ENCODE measurements at places on chromosomes 1 and 21.

DNA sequence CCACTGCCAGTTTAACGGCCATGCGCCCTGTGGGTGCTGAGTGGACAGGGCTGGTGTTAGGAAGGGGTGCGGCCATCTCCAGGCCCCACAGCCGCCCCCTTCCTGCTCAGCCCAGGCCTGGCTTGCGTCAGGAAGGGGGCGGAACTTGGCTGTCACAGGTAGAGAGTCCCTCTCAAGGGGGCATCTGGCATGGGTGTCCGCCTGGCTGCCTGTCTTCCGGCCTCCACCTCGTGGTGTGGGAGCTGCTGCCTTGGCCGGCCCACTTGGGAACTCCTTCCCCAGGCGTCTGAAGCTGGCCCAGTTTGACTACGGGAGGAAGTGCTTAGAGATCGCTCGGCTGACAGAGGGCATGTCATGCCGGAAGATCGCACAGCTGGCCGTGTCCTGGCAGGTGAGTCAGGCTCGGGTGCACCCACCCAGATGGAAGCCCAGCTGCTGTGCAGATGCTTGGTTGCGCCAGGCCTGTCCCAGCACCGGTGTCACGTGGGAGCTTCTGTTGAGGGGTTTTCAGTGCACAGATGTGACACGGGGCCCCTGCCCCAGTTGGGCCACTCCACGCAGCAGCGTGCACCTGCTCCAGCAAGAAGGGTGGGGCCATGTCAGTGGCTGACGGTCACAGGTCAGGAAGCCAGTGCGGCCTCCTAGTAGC lies 9.1 kb upstream of the ATAD3B start:
- peak; percentile 51 for DNase-seq

DNA sequence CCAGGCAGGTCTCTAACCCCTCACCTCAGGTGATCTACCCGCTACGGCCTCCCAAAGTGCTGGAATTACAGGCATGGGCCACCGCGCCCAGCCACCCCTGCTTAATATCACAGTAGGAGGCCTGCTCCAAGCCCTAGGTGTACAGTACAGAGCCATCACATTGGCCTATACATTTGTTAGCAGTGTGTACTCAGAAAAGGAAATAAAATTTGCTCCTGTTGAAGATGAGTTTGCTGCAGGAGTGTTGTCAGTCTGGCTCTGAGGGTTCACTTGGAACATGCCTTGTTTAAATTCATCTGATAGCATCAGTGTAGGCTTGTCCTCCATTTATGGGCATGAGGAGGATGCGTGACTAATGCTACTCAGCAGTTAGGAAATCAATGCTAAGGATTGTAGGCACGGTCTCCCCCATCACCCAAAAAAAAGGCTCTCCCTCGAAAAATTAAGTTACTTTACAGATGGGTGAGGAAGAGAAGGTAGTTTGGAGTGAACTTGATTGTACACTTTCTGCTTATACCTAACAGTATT lies 4.6 kb upstream of the ENAH start:
- DNase-seq, result no peak

GRCh38 chr1:217193151-217193550 lies 437.7 kb downstream of the GPATCH2 start:
- DNase-seq, result no peak

GRCh38 chr1:37146071-37146470 lies 111.8 kb upstream of the GRIK3 start:
- no peak for DNase-seq

DNA sequence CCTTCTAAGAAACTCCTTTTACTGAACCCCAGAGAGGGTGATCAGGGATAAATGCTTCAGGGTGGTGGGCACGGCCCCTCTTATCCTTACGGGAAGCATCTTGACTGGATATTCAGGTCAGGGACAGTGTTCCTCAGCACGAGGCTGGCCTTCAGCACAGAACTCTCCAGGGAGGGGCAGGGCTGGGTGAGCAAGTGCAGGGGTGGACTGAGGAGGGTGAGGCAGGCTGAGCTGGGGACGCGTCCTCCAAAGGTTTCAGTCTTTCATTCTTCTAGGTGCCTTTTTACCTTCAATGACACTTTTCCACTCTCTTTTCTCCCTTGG lies 52.3 kb downstream of the RASSF5 start:
- no peak for DNase-seq

GRCh38 chr1:119631433-119632102 lies 16.5 kb downstream of the ZNF697 start:
- peak; percentile 90 for DNase-seq

- no peak for DNase-seq
These were observed 25.4 kb downstream of the ZNF362 start for GRCh38 chr1:33281554-33282303.

DNA sequence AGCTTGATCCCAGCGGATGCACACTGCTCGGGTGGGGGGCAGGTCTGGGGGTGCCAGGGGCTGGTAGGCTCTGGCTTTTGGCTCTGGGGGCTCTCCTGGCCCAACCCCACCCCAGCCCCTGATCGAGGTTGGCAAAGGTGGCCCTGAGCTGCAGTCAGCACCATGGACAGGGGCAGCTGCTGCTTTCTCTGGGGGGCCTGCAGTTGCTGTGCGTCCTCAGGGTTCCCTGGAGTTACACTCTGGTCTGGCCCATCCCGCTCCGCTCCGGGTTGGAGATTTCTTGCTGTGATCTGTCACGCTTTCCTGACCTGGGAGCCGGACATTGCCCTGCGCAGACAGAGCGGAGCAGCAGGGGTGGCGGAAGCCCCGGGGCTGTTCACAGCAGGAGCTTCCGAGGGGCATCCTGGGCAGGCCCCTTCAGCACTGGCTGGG lies 8.0 kb upstream of the PLCH2 start:
- no peak for DNase-seq

- DNase-seq, result no peak
These were observed 34.8 kb downstream of the CRYAA start for GRCh38 chr21:43203591-43203990.

- DNase-seq, result no peak
These were observed 23.3 kb downstream of the TFF3 start for GRCh38 chr21:42291751-42292562.

GRCh38 chr1:94329986-94330385 lies 88.2 kb upstream of the ABCD3 start:
- DNase-seq, result no peak

DNA sequence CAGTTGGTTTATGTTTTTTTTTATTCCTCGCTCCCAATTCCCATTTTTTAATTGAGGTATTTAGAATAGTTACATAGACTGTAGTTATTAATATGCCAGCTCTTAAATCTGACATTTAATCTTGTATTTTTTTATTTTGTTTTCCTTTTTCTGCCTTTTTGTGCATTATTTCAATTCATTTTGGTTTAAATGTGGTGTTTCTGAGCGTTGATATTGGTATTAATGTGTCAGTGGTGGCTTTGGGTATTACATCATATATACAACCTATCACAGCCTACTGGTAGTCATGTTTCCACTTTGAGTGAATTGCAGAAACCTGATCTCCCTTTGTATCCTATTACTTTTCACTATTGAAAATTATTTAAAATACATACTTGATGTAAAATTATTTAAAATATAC lies 1027.3 kb downstream of the KCNT2 start:
- no peak for DNase-seq

DNA sequence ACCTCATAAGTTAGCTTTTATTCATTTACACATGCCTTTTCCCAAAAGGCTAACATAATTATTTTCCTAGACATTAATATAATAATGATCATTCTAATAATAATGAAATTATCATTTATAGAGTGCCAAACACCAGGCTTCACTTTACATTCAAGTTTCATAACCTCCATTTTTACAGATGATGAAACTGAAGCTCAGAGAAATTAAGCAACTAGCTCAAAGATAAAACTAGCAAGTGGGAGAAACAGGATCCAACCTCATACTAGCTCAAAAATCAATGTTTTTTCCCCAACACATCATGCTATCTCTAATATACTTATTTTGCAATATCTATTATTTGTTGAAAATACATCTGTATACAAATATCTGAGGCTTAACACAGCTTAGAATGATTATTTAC lies 14.0 kb downstream of the LPGAT1 start:
- no peak for DNase-seq

DNA sequence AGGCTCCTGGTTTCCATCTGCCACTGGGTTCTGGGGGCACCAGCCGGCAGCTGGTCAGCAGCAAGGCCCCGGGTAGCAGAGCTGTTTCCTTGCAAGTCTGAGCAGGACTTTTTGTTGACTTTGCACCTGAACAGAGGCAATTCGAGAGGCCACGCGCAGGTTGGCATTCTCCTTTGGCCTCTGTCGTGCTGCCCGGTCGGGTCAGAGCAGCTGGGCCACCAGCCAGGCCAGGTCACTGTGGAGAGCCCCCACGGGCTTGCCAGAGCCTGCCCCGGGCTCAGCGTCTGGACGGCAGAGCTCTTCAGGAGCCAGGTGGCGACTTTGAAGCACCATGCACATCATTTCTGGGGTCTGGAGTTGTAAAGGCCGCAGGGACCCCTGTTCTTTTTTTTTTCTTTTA lies 28.4 kb upstream of the TMEM52 start:
- no peak for DNase-seq

Measured in kidney capillary endothelial cell (primary cell).